ENCODE measurements at places on chromosomes 2 and 18. TPM values are rescaled to one million over a fixed set of nuclear protein-coding genes. Genes with fewer than 3 reads are reported as not detected.

- H3K27me3 ChIP-seq, result no peaks in the 10 kb centered on the region
- no peak overlapping the region for H3K27ac ChIP-seq
- no peak for DNase-seq
- H3K4me1 ChIP-seq, result no peaks in the 10 kb centered on the region
These were observed 23.4 kb downstream of the MROH2A start for GRCh38 chr2:233801357-233802131.

- H3K27ac ChIP-seq, result no peak overlapping the region
- H3K36me3 ChIP-seq, result no peaks in the 10 kb centered on the region
- peaks cover 68% of the 10 kb centered on the region for H3K27me3 ChIP-seq
- no peak overlapping the region for H3K4me3 ChIP-seq
These were observed 5.2 kb upstream of the DLX2 start for GRCh38 chr2:172107690-172108586.

CHST9 gene
- 0.08 TPM for total RNA-seq

DNA sequence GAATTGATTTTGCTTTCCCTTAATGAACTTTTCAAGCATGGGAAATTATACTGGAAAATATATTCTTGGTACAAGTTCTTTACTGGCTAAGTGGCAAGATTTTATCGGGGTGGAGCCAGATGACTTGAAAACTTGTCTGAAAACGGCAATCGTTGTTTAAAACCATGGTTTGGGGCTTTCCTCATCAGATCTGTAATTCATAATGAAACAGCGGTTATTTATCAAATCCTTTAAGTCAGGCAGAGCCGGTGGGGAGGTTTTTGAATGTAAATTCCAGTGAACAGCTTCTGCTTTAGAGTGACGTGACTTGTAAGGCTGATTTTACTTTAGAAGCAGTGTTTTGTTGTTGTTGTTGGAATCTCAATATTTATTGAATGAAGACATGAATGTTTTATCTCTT is 2.6 kb downstream of the SEC11C start:
- no peak overlapping the region for H3K27ac ChIP-seq
- no peaks in the 10 kb centered on the region for H3K36me3 ChIP-seq
- peaks cover 14% of the 10 kb centered on the region for H3K4me1 ChIP-seq
- no peak for DNase-seq
- H3K27me3 ChIP-seq, result no peaks in the 10 kb centered on the region
- H3K4me3 ChIP-seq, result no peak overlapping the region

SPATA3 gene
- total RNA-seq, result not detected

DNA sequence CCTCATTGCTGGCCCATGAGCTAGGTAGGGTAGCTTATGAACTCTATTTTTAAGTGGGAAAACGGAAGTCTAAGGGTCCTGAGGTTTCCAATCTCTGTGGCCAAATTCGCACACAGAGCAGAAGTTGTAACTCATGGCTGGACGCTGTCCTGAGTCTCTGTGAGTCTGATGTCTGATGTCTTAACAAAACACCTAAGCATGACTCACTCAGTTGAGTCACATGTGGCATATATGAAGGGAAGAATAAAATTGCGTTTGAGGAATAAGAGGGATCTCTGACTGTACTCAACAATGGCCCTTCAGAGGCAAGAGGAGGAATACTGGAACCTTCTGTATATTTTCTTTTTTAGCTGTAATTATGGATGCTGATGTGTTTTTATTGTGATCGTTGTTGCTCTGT is 569.7 kb downstream of the RIT2 start:
- no peaks in the 10 kb centered on the region for H3K4me1 ChIP-seq
- no peak overlapping the region for H3K4me3 ChIP-seq
- H3K27me3 ChIP-seq, result no peaks in the 10 kb centered on the region
- H3K27ac ChIP-seq, result no peak overlapping the region

ANKRD62 gene
- total RNA-seq, result not detected

ATAD2B gene
- total RNA-seq, result 7.7 TPM

CFC1 gene
- not detected for total RNA-seq
